Breast epithelium (tissue), 4 donors: ENCODE measurements at places on chromosomes 7 and 10.
A peak's percentile ranks its signal among the peaks of the same experiment; 100 is the strongest.

GRCh38 chr7:35848725-35849124 is 47.9 kb downstream of the SEPTIN7 start:
- H3K4me3 ChIP-seq = no peak overlapping the region
- DNase-seq = no peak
- H3K36me3 ChIP-seq = no peaks in the 10 kb centered on the region
- no peak overlapping the region for H3K27ac ChIP-seq

- H3K36me3 ChIP-seq = no peaks in the 10 kb centered on the region
- H3K4me1 ChIP-seq = no peaks in the 10 kb centered on the region
- H3K27me3 ChIP-seq = no peaks in the 10 kb centered on the region
- no peak overlapping the region for H3K4me3 ChIP-seq
- no peak overlapping the region for H3K27ac ChIP-seq
Observed at GRCh38 chr7:135333200-135333599, 99.6 kb downstream of the STRA8 start.

GRCh38 chr7:129768614-129769399 is 157.3 kb downstream of the NRF1 start:
- H3K4me1 ChIP-seq = no peaks in the 10 kb centered on the region
- H3K27ac ChIP-seq = no peak overlapping the region
- H3K4me3 ChIP-seq = no peak overlapping the region
- DNase-seq = no peak

GRCh38 chr10:10778959-10779358 is 238.7 kb upstream of the CELF2 start:
- no peaks in the 10 kb centered on the region for H3K27me3 ChIP-seq
- H3K4me1 ChIP-seq = no peaks in the 10 kb centered on the region
- no peak for DNase-seq
- H3K36me3 ChIP-seq = no peaks in the 10 kb centered on the region
- no peak overlapping the region for H3K4me3 ChIP-seq

- no peak overlapping the region for H3K4me3 ChIP-seq
- DNase-seq = no peak
- H3K27me3 ChIP-seq = no peaks in the 10 kb centered on the region
Observed at GRCh38 chr10:49173853-49174252, 14.3 kb downstream of the TMEM273 start.

GRCh38 chr7:25486656-25487055 is 258.4 kb upstream of the NPVF start:
- no peaks in the 10 kb centered on the region for H3K36me3 ChIP-seq
- DNase-seq = no peak
- H3K4me3 ChIP-seq = no peak overlapping the region
- no peaks in the 10 kb centered on the region for H3K27me3 ChIP-seq
- H3K27ac ChIP-seq = no peak overlapping the region

GRCh38 chr10:121595806-121596688 is 2.2 kb downstream of the FGFR2 start:
- no peaks in the 10 kb centered on the region for H3K36me3 ChIP-seq
- H3K27ac ChIP-seq = peak overlapping the region; percentile 77
- H3K27me3 ChIP-seq = no peaks in the 10 kb centered on the region
- peaks cover 4% of the 10 kb centered on the region for H3K4me1 ChIP-seq
- peak overlapping the region; percentile 44 for H3K4me3 ChIP-seq
- DNase-seq = no peak

GRCh38 chr7:23284871-23285270 is 14.3 kb upstream of the MALSU1 start:
- H3K36me3 ChIP-seq = no peaks in the 10 kb centered on the region
- no peak overlapping the region for H3K27ac ChIP-seq

GRCh38 chr10:130028465-130028819 is 64.4 kb upstream of the EBF3 start:
- no peaks in the 10 kb centered on the region for H3K4me1 ChIP-seq
- no peak overlapping the region for H3K4me3 ChIP-seq
- no peak overlapping the region for H3K27ac ChIP-seq
- no peaks in the 10 kb centered on the region for H3K36me3 ChIP-seq
- no peaks in the 10 kb centered on the region for H3K27me3 ChIP-seq

DNA sequence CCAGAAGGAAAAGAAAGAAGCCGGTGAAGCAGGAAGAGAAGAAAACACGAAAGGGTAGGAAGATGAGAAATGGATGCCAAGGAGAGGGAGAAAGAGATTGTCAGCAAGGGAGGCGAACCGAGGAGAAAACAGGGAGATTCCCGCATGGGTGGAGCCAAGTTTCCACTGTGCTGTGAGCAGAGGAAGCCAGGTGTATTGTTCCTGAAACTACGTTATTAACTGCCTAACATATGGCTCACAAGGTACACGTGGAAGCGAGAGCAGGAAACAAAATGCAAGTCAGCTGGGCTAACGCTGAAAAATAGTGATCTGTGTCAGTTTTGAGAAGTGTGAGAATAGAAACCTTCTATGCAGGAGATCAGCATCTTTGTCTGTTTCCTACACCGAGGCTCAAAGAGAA is 20.4 kb upstream of the HIPK2 start:
- H3K27me3 ChIP-seq = no peaks in the 10 kb centered on the region
- H3K4me3 ChIP-seq = no peak overlapping the region
- H3K4me1 ChIP-seq = no peaks in the 10 kb centered on the region

DNA sequence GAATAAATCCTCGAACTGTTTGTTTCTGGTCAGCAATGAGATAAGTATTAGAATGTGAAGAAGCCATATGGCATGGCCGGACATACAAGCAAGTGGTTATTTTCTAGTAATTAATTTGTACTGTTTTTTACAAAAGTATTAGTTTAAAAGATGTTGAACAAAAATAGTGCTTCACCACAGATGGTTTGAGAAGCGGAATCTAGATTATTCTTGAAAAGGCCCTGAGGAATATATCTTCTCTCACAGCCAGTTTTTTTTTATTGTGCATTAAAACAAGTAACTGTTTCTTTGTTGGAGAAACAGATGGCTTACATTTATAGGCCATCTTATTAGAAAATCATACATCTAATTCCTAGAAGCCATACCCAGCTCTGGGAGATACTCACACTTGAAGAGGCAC is 153.3 kb downstream of the TMEM26 start:
- H3K4me1 ChIP-seq = no peaks in the 10 kb centered on the region
- H3K27ac ChIP-seq = no peak overlapping the region
- no peaks in the 10 kb centered on the region for H3K27me3 ChIP-seq
- no peak for DNase-seq
- no peak overlapping the region for H3K4me3 ChIP-seq
- no peaks in the 10 kb centered on the region for H3K36me3 ChIP-seq
